Cerebellar nuclear complex (tissue), 1 donor: ENCODE measurements at places on chromosomes 12 and 14.

DNA sequence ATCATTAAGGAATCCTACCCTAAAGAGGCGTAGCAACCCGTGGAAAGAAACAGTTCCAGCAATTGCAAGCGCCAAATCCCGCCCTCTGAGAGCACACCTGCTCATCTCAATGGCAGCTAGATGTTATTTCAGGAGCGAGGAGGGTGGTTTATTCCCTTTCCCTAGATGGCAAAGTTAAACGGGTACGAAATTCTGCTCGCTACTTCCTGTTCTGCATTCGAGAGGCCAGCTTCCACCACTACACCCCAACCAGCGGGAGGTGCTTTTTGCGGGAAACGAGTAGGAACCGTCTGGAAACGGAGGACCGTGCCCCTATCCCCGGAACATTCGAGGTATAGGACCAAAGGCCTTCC, 536 bp downstream of the VPS29 start:
- no peak for DNase-seq

- DNase-seq, result no peak
These were observed 32.1 kb downstream of the BAZ1A start for GRCh38 chr14:34843011-34843554.

GRCh38 chr12:100166232-100166631, 23.6 kb upstream of the BLTP3B start:
- DNase-seq, result no peak

- DNase-seq, result no peak
These were observed 1.6 kb upstream of the SNRPF start for GRCh38 chr12:95857156-95857555.

DNA sequence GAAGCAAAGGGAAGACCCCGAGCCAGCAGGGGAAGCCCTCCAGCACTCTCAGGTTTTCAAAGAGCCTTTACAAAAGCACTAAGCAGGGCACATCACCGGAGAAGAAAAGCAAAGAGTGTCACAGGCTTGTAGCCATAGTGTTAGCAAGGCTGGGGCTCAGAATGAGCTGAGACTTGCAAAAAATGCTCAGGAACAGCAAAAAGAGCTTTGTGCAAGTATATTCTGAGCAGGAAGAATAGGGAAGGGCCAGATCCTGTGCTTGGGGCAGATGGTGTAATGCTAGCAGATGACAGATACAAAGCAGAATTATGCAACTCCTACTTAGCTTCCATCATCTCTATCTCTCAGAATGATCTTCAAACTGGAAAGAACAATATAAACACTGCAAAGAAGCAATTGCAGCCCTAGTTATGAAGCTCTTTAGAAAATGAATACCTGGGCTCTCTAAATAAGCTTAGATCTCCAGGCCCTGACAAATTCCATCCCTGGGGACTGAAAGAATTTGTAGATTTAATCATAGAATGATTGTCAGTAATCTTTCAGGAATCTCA, 23.7 kb upstream of the PARP11 start:
- DNase-seq, result no peak

DNA sequence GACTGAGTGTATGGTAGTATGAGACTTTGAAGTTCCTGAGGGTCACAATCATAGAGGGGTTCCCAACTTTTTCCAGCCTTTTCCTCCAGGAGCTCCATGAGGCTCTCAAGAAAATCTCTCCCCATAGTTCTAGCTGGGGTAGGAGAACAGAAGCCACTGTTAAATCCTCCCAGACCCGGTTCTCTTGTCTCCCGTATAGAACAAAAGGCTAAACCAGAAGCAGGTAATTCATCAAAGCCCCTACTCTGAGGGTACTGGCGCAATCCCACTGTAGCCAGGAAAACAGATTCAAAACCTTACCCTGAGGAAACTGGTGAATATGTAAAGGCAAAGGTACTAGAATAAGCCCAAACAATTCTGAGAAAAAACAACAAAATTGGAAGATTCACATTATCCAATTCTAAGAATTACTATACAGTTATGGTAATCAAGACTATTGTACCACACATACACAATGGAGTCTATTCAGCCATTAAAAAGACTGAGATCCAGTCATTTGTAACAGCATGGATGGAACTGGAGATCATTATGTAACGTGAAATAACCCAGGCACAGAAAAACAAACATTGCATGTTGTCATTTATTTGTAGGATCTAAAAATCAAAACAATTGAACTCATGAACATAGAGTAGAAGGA, 20.5 kb downstream of the OR8S1 start:
- DNase-seq, result no peak
